ENCODE measurements at places on chromosomes 12 and 14.

DNA sequence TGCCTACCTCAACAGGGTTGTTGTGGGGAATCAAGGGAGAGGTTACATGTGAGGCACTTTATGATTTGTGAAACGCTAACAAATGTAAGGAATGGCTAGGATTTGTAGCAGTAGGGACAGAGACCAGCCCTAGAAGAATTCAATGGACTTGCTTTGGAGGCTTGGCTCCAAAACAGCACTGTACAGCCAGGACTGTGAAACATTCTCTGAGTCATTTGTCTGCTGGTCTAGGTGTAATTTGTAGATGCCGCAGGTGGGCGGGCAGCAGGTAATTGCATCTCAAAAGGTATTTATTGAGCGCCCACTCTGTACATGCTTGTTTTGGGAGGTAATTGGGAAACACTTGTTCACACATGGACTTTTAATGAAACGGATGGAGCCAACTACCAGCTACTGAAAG is 11.4 kb downstream of the SLC7A8 start:
- no peak for DNase-seq

DNA sequence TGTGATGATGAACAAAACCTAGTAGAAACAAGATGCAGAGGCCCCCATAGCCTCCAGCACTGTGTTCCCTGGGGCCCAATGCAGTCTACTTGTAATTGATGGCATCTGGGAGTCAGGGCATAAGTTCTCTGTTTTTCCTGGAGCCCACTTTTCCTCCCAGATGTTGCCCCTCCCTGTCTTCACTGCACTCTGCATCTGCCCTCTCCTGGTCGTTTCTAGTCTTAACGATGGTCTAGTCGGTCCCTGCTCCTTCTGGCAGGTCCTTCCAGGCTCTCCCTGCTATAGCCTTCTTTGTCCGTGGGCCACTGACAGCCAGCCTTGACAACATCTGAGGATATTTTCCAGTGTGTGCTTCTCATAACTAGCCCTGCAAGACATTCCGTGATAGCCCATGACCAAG is 208.3 kb downstream of the GXYLT1 start:
- DNase-seq, result no peak

GRCh38 chr12:50242751-50243191 is 40.5 kb downstream of the LIMA1 start:
- no peak for DNase-seq

DNA sequence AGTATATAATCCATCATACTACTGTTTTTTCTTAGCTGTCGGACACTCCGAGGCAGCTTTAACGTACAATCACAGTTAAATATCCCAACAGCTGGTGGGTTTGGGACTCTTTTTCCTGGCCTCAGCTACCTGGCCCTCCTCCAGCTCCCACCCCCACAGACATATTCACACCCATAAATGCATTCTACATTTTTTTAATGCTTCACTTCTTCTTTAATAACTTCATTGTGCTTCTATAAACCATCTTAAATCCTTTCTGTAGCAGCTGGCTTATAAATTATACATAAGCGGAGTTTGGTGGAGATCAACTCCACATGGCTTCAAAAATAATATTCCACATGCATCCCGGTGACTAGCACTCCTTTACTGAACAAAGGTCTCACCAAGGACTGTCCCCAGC is 33.3 kb downstream of the TDG start:
- DNase-seq, result no peak

- no peak for DNase-seq
These were observed 148.0 kb upstream of the BMP4 start for GRCh38 chr14:54104601-54105145.

- no peak for DNase-seq
These were observed 21.0 kb downstream of the CFL2 start for GRCh38 chr14:34693228-34693939.

DNA sequence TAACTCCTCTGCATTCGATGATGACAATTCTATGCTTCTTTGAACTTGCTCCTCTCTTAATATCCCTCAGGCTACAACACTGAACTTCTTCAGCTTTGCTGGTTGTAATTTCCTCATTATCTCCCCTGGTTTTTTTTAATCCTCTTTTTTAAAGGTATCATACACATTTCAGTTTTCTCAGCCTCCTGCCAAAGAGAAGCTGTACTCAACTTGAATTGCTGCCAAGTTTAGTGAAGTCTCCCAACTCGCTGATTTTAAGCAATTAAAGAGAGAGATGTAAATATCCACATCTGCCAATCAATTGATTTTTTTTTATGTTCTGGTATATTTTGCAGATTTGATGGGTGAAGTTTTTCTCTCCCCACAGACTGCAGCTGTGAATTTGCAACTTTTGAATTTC is 817.8 kb downstream of the GALC start:
- DNase-seq, result peak; percentile 94

GRCh38 chr14:92582706-92583452 is 69.3 kb downstream of the RIN3 start:
- DNase-seq, result no peak

GRCh38 chr12:64081008-64081404 is 141.1 kb downstream of the KICS2 start:
- no peak for DNase-seq

DNA sequence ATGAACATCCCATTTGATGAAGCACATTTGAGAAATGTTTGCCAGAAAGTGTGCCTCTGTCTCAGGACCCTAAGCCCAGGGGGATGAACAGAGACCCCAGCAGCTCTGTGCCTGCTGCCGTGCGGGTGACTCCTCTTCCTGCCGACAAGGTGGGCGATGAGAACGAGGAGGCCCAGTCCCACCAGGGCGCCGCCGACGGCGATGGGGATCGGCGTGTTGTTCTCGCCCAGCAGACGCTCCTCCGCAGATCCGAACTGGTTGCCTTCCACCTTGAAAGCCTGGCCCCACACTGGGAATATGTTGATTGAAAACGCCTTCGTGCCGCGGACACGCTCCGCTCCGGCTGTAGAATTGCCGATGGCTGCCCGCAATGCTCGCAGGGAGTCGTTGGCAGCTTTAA is 44.1 kb downstream of the LRTM2 start:
- DNase-seq, result no peak

DNA sequence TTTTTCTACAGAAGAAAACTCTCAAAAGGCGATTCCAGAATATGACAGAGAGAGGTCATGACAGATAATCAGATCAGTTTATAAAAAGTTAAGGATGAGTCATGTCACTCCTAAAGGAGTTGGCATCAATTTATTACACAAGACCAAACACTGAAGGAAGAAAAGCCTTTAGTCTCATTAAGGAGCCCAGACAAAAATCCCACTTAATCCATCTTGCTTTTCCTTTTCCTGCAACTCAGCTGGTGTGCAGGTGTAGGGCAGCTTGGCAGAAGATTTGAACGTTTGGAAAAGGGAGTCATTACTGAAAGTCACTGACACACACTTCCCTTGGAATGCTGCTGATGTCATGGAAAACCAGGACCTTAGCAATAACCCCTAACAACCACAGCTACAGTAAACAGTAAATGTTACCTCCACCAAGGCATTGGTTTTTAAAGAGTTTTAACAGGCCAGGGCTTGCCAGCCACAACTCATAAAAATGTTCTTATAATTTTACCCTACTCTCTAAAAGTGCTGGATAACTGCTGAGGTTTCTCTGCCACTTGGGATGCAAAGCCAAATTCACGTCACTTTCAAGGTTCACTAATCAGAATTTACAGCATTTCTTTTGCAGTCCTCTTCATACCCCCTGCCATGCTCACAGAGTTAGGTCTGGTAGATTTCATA is 320.6 kb downstream of the RAD51B start:
- peak; percentile 90 for DNase-seq

GRCh38 chr12:4443616-4444015 is 2.0 kb downstream of the FGF6 start:
- no peak for DNase-seq

DNA sequence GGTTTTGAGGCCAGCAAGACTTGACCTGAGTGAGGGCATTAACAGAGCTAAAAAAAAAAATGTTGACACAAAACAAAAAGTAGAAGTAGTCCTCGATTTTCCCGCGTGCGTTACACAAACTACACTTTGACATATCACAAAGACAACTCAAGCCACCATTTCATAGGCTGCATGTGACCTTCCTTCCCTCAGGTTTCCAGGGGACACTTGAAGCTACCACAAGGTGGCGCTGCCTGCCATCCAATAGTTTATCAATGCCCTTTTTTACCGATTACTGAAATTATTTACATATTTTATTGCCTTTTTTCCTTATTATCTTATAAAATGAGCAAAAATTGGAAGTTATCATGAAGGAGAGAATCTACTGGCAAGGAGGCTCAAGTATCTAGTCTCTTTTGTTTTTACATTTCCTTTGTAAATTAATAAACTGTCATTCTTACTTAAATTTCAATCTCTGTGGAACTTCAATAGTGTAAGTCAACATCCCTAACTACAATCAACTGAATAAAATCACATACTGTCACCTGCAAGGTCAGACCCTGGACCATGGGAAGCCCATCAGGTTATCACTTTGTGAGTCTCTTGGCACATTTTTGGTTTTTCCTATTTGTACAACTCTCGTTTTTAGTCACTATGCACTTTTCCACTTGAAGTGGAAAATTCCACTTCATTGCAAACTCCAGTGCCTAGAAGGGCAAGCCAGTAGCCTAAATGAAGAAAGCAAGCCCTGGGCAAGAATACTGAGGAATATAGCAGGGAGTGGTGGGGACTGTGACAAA is 84.6 kb upstream of the CPSF6 start:
- DNase-seq, result peak; percentile 65

Measured in NCI-H1105 treated with DMSO at 0.1 percent for 48 hours (cell line).